ENCODE measurements at places on chromosomes 5 and 9. TPM values are rescaled to one million over a fixed set of nuclear protein-coding genes. Genes with fewer than 3 reads are reported as not detected.

DNA sequence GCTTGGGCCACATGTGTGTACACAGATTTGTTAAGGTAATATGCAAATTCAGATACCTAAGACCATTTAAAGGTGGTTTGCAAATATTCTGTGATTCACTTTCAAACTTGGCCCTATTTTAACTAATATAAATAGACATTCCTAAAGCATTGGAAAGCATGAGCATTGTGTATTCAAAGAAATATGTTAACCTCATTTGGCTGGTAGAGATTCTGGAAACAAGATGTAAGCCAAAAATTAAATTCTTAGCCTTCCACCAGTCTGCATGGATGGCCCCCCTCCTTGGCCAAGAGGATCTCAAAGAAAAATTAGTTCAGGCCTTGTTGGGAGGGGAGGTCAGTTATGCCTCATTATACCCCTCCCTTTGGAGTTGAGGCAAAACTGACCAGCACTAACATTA, 38.7 kb upstream of the C6 start:
- no peak for DNase-seq

The PTGES gene
- total RNA-seq, result not detected

The IL13 gene
- not detected for total RNA-seq

DNA sequence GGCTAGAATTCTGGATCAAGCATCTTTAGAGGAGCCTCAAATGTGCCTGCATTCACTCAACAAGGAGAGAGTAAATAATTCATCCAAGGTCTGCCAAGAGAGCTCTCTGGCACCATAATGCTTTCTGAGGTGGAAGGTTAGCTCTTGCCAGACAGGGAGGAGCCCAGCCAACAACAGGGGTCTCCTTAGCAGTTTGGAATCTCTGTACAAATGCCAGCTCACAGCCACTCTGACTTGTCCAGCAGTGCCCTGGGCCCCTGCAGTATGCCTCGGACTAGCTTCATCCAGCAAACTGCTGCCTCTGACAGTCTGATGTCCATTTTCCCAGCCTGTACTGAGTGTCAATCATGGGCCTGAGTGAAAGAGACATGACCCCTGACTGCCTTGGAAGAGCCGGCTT, 127.2 kb upstream of the SLC44A1 start:
- DNase-seq, result no peak

- no peak for DNase-seq
These were observed 31.3 kb downstream of the LHX6 start for GRCh38 chr9:122197426-122197825.

DNA sequence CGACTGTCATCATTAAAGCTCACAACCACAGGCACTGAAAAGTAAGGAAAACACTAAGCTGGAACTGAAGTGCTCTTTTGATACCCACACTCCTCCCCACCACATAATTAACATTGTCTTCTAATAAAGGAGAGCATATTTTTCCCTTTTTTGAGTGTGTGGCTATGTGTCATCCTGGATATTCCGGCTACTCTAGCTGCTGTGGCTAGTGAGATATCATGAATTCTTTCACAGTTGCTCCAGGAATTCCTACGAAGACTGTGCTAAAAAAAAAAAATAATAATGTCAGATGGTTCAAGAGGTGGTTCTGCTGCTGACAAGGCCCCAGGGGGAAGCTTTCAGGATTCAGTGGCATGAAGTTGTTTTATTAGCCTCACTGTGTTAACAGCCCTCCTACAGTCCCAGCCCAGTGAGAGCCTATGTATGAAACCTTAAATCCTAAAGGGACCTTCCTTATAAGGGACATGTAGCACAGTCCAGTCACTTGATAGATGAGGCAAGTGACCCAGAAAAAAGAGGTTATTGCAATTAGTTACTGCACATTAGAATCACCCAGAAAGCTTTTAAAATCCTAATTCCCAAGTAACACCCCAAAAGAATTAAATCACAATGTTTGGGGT, 46.6 kb downstream of the TMEM252 start:
- DNase-seq, result peak; percentile 12

DNA sequence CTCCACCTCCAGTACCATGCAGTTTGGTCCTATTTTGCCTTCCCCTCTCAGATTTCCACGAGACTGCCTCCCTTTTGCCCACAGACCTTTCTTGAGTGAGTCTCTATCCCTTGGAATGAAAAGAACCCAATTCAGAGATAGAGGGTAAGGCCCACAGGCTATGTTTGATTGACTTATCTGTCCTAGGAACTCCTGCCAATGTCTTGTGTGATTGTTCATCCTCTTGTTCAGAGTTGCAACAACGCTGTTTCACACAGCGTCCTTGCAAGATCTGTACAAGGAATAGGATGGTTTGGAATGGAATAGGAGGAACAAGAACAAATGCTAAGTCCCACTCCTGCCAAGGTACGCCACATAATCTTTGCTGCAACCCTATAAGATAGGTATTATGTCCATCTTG, 142.2 kb upstream of the ABCA1 start:
- DNase-seq, result no peak
